ENCODE measurements at places on chromosomes 6 and 20.

DNA sequence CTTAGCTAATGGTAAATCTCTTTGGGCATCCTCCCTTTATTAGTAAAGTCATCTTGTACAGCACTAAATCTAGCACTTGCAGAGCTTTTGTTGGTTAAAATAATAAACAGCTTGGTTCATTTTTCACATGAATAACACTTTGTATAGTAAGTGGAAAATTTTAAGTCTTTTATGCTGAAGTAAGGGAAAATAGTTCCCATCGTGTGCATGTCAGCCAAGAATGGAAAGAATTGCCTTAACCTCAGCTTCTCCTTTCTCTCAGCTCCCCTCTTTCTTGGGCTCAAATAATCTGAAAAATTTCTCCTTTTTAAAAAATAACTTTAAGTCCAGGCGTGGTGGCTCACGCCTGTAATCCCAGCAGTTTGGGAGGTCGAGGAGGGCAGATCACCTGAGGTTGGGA, 16.6 kb downstream of the SNRPC start:
- no peak for ATAC-seq

DNA sequence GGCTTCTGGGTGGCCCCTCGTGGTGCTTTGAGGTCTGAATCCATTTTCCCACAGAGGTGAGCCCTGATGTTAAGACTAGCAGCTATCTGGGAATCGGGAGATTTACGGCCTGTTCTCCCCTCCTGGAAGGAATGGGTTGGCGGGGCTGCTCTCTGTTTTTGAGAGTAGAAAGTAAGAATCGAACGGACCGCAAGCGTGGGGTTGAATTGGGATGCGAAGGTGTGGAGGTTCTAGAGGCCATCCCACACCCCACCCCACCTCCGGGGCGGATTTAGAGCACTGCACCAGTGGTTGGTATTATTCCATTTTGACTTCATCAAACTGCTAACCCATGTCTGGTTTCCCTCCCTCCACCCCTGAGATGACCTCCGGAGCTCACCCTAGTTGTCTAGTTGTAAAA, 11.5 kb downstream of the PYGB start:
- no peak for ATAC-seq

GRCh38 chr20:2602746-2603145, 49.7 kb upstream of the NOP56 start:
- no peak for ATAC-seq

GRCh38 chr6:42168650-42169049, 4.5 kb upstream of the GUCA1A start:
- no peak for ATAC-seq

DNA sequence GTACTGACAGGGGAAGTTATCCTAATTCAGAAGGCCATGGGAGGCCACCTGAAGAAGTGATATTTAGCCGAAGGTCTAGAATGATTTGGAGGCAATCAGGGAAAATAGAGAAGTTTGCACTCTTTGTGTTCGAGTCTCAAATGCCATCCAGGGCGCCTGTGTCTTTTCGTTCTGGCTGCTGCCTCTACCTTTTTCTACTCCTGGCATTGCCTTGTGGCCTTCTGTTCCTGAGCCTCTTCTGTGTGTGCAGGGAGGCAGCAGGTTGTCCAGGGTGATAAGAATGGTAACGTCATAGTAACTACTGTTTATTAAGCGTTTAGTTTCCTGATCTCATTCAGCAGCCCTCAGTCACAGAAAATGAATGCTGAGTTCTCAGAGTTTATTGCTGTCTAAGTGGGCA, 252.1 kb downstream of the FARS2 start:
- ATAC-seq = no peak

DNA sequence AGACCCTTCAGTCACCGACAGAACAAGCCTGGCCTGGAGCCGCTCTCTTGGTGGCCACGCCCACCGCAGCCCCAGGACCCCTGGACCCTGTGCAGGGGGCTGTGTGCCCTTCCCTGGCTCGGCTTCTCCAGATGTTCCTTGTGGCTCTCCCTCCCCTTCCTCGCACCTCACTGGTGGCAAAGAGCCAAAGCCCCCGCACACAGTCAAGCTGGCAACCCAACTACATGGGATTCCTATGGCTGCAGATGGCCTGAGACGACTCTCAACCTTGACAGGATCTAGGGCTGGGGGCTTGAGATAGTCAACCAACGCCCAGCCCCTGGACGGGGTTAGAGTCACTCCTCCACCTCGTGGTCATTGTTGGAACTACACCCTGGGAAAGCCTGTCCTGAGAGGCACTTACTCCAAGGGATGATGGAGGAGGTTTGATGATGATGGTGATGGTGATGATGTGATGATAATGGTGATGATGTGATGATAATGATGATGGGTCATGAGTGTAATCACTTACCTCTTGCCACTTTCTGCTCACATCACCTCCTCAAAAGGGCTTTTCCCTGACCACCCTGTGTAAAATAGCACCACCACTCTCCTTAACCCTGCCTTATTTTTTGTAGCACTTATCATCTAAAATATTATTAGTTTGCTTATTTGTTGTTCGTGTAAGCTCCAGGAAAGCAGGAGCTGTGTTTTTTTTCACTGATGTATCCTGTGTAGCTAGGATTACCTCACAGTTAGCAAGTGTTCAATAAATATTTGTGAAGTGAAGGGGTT, 278.4 kb downstream of the LRFN2 start:
- ATAC-seq = peak; percentile 60

DNA sequence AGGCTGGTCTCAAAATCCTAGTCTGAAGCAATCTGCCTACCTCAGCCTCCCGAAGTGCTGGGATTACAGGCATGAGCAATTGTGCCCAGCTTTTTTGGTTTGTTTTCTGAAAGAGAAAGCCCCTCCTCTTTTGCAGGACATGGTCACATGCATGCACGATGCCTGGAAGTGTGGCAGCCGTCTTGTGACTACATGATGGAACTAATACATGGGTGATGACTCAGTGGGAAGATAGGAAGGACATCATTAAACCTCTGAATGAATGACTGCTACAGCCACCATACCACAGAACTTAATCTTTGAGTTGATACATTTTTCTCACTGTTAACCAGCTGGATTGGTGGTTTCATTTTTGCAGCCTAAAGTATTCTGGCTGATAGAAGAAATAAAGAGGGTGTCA, 13.4 kb upstream of the CTNNBL1 start:
- no peak for ATAC-seq

DNA sequence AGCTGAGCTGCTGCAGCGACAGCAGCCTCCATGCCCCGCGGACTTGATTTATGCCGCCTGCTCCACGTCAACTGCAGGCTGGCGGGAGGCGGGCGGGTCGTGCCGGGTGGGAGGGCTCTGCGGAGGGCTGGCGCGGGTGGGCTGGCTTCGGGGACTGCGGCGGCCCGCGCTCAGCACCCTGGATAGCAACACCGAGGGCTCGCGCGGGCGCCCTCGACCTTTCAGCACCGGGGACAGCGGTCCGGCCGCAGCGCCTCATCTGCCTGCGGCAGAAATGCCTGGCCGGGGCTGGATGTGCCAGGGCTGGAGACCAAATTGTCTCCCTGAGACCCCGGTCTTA, 792 bp downstream of the SNAP25 start:
- ATAC-seq = no peak

GRCh38 chr6:89555031-89555430, 83.5 kb downstream of the LYRM2 start:
- ATAC-seq = no peak

All from stimulated activated memory B cell treated with anti-CD40 and anti-IgM and Interleukin-4, amounts not matched to agents 10 μg/mL and 1 μg/mL and 100 μg/mL, for 72 hours (primary cell).